Esophagus squamous epithelium (tissue), 5 donors: ENCODE measurements at places on chromosomes 6 and 20. TPM values are rescaled to one million over a fixed set of nuclear protein-coding genes. Genes with fewer than 3 reads are reported as not detected.

Gene RAD21L1
- not detected for total RNA-seq

Gene IL20RA
- 11.1 TPM for total RNA-seq

Gene FAM162B
- 3.7 TPM for total RNA-seq

Gene FOXS1
- not detected for total RNA-seq

Gene LTA
- not detected for total RNA-seq

Gene LAMA4
- total RNA-seq, result 9.8 TPM

Gene NRN1
- 0.19 TPM for total RNA-seq

Gene E2F1
- 3.2 TPM for total RNA-seq

Gene BTN1A1
- total RNA-seq, result not detected

Gene SLC32A1
- not detected for total RNA-seq

Gene GGTLC1
- total RNA-seq, result not detected

Gene MAP3K4
- 31.9 TPM for total RNA-seq

Gene RCAN2
- total RNA-seq, result 12.4 TPM

Gene TAAR8
- total RNA-seq, result not detected

Gene KIAA0408
- 16.4 TPM for total RNA-seq

Gene PIM1
- total RNA-seq, result 101 TPM

Gene SIRT5
- total RNA-seq, result 7.0 TPM

Gene FNDC11
- total RNA-seq, result not detected
